Globus pallidus (tissue), 1 donor: ENCODE measurements at places on chromosomes 7 and 10.

DNA sequence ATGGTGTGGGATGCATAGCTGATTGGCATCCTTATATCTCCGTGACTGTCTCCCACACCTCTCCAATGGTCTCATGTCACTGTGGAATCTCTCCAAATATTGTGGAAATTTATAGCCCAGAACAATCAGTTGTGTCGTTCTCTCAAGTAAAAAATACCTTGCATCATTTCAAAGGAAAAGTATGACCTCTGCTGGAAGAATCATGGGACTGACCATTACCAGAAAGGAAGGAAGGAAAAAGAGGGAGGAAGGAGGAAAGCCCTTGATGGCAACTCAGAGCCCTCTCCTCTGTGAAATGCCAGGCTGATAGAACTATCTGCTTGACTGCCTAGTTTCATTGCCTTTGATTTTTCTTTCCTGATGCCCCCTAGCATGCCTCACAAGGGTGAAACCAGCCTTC, 76.3 kb downstream of the FOXI2 start:
- peak; percentile 37 for DNase-seq

DNA sequence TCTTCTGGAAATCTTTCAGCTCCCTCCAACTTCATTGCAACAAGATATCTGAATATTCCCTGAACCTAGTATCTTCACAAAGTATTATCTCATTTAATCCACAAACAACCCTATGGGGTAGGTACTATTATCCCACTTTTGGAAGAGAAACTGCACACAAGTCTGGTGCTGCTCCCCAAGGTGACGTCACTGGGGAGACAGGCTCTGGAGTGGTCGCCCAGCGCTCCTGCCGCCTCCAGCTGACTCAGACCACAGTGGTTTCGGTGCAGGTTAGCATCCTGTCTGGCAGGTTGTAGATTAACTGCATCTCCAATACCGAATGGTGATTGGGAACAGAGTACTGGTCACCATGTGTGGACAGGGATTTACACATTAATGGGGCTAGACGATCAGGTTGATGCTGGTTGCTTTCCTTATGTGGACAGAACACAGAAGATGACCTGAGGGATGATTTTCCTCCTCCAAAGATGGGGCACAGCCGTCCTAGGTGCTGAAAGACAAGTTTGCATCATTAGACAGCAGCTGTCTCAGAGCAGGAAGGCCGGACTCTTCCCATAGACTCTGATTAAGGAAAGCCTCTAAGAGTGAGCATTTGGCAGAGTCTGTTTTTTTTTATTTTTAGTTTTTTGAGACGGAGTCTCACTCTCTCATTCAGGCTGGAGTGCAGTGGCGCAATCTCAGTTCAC, 128.6 kb downstream of the TRRAP start:
- DNase-seq, result no peak

DNA sequence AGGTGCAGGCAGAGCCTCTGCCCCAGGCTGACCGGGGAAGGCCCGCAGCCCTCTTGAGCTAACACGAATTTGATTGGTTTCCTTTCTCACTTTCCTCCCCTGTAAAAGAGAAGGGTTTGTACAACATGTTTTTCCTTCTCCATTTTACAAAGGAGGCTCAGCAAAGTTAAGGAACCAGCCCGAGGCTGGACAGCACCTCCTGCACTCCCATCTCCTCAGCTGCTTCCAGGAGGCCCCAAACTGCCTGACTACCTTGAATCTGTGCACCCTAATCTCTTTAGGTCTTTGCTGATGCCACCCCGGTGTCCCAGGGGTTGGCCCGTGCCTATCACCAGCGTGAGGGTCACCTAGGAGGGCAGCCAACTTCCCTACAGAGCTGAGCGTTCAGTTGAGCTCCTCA, 4.2 kb downstream of the ALKBH4 start:
- no peak for DNase-seq

GRCh38 chr10:10624567-10624962, 393.1 kb upstream of the CELF2 start:
- DNase-seq, result no peak

DNA sequence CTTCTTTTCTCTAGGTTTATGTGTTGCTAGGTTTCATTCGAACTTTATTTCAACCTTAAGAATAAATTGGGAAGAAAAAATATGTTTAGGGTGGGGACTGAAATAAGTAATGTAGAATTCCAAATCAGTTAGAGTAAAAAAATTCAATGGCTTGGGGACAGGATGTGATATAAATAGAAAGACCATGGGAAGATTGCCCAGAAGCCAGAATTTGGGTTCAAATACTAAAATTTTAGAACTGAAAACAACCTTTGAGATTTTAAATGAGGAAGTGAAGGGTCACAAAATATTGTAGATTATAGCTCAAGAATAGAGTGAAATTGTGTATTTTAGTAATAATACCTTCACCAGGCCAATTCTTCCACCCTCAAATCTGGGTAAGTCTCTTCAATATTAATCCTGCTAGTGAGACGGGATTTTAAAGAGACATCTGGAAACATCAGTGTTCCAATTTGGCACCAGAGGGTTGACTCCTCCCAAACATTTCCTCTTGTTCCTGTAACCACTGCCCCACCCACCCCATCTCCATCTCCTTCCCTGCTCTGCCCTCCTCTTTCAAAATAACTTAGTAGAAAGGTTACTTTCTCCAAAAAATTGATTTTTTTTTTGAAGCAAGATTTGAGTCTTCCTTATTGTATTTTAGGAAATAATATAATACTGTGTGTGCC, 51.3 kb upstream of the FAM3C start:
- no peak for DNase-seq

GRCh38 chr10:125451319-125451718, 231.6 kb downstream of the TEX36 start:
- no peak for DNase-seq

GRCh38 chr10:33820531-33820930, 486.1 kb upstream of the NRP1 start:
- DNase-seq, result no peak

DNA sequence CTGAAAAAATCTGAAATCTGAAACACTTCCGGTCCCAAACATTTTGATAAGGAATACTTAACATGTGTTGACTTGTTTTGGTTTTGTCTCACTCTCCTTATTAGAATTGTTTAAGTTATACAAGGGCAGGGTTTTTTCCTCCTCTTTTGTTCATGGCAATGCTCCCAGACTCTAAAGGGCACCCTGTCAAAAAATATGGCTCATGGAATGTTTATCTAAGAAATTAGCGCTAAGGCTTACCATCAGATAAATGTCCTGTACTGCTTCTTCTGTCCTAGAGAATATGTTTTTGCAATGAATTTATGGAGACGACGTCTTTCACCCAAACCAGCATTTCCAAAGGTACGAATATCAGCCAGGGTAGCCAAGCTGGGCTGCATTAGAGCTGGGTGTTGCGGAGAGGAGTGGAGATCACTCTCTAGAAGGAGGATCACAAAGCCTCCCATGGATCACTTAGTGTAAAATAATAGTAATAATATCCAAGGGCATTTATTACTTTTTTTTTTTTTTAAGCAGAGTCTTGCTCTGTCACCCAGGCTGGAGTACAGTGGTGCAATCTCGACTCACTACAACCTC, 46.8 kb downstream of the ERLIN1 start:
- no peak for DNase-seq

GRCh38 chr7:80392229-80393169, 119.4 kb downstream of the GNAT3 start:
- peak; percentile 61 for DNase-seq

DNA sequence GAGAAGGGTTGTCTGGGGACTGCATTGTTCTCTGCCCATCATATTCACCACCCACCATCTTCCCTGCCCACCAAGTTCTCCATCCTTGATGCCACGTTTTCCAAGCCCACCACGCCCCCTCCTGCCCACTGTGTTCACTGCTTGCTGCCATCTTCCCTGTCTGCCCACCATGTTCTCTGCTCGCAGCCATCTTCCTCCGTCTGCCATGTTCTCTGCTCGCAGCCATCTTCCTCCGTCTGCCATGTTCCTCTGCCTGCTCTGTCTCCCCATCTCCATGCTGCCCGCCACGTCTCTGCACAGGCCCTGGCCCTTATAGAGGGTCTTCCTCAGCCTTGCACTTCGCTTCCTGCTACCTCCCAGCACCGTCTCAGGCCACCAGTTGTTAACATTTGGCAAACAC, 30.0 kb upstream of the ZNF32 start:
- no peak for DNase-seq

DNA sequence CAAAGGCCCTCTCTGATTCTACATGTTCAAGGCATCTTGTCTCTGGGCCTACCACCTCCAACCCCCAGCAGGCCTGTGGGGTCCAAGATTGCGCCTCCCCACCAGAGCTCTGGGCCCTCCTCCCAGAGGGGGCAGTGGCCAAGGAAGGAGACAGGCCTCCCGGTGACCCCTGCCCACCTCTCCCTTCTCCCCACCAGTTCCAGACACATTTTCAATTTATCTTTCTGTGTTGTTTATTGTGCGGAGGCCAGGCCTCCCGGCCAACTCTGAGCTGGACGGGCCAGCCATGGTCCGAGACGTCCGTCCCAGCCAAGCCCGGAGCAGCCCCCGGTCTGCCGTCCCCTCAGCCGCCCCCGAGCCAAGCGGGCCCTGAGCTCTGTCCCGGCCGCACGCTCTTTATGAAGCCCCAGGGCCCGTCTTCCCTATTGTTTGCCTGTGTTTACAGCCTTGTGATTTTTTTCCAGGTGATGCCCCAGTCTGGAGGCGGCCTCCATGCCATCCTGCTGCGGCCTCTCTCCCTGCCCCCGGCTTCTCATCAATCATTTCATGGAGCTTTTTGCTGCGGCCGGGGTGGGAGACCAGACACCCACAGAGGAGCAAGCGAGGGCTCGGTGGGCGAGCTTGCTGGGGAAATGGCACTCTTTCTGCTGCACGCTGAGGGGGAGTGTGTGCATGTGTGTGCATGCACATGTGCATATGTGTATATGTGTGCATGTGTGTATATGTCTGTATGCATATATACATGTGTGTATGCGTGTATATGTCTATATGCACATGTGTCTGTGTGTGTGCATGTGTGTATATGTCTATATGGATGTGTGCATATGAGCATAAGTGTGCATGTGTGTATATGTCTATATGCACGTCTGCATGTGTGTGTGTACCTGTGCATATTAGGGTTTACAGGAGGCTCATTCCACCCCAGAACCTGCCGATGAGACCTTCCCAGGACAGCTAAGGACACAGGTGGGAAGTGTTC, 52.7 kb upstream of the ELN start:
- DNase-seq, result no peak

DNA sequence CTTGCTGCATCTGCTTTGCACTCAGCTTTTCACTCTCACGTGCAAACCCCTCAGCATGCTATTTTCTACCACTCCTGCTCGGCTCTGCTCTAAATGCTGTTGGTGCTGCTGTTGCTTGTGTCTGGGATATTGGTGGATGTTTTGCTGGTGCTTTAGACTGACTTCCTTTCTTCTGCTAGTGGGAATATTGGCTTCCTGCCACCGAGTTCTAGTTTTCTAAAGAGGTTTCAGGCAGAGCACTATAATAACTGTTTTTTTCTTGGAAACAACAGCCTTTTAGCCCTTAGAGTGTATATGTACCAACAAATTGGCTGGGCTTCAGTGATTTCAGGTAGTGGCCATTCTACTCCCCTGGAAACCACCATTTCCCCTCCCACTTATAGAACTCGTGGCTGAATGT, 27.8 kb downstream of the TMEM236 start:
- DNase-seq, result no peak

DNA sequence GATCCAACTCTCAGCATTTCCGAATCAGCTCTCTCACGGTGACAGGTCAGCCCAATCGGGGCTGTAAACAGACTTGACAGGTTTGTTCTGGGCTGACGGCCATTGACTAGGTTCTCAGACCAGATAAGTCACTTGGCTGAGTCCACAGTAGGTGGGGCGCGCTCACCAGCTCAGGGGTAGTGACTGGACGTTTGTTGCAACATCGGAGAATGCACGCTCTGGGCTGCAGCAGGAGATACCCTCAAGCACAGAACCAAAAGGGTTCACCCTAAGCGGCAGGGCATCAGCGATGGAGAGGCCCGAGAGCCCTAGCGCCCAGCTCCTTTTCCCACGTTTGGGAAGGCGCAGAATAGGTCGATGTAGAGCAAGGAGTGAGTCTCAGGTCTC, 1.8 kb downstream of the KLLN start:
- DNase-seq, result no peak

- DNase-seq, result peak; percentile 7
These were observed 98.2 kb upstream of the NEBL start for GRCh38 chr10:20995123-20995987.

DNA sequence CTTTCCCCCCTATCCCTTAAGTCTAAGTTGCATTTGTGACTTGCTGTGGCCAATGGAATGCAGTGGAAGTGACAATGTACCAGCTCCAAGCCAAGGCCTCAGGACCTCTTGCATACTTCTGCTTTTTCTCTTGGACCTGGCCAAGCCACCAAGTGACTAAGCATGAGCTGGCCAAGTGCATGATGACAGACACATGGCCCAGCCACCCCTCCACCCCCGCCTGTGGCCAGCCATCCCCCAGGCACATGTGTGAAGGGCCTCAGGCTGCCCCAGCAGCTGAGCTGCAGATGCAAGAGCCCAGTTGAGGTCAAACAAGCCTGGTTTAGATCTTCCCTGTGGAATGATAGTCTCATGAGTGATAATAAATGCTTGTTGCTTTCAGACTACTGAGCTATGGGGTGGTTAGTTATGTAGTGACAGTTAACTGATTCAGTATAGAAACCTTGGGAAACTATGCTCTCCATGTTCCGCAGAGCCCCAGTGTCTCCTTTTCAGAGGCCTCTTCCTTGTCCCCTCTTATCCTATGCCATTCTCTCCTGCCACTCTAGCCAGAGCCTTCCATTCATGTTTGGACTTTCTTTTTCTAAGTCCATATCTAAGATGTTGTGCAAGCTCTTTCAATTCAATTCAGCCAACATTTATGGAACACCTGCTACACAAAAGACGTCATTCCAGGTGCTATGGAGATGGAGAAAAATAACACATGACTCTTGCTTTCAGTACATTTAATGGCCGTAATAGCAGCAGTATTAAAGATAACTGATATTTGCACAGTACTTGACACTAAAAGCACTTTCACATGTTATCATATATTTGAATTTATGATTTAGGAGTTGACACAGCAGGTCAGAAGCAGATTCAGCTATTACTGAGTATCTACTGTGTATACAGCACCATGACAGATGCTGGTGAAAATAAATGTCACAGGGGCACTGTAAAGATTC, 55.5 kb upstream of the LOXL4 start:
- no peak for DNase-seq

DNA sequence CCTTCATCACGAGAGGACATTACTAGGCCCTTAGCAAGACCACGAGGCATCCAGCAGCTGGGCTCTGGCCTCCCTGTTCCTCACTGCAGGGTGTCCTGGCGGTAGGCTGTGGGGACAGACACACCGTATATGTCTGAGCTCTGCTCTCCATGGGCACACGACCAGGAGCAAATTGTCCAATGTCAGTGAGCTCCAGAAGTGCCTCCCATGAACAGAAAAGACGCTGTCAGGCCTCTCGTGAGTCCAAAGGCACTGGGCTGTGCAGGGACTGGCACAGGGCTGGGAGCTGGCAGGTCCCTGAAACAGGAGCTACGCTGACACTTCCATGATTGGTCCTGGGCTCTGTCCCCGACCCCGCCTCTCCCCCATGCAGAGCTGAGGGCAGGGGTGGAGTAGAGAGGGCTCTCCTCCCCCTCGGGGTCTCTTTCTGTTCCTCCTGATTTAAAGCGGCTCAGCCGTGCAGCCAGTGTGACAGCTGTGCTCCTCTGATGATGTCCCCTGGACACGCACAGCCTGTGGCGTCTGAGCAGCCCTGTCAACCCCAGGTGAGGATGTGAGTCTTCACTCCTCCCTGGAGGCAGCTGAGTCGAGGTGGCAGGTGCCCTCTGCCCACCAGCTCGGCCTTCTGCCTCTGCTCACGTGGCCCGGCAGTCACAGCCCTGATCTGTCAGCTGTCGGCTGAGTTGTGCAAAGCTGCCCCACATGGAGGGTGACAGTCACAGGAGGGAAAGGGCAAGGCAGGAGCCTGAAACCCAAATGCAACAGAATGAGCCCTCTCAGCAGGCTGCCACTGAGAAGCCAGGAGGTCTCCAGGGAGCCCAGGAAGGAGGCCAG, 13.0 kb downstream of the ANTXRL start:
- DNase-seq, result no peak
